ENCODE measurements at places on chromosomes 12 and 14. TPM values are rescaled to one million over a fixed set of nuclear protein-coding genes. Genes with fewer than 3 reads are reported as not detected.

The PRH2 gene
- not detected for total RNA-seq

DNA sequence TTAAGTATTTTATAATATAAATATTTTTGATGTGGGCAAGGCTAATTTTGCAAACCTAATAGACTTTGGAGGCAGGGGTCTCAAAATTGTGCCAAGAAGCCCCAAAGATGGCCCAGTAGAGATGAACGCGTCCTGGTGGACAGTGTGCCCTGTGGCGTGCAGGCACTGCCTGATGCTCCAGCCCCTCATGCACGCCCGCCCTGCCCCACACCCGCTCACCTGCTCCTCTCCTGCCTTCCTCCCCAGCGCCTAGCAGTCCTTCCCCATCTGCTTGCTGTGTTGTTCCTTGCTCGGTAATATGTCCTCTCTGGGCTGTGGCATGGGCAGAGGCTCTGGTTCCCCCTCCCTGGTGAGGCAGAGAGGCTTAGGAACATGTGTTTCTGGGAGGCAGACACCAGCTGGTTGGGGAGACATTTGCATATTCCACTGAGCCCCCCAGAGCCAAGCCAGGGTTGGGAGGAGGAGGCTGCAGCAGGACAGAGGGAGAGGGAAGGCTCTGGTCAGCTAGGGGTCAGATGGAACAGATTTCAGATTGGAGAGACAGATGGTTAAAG, 46.8 kb upstream of the GPATCH2L start:
- no peak overlapping the region for H3K27ac ChIP-seq
- H3K27me3 ChIP-seq: no peaks in the 10 kb centered on the region
- no peaks in the 10 kb centered on the region for H3K36me3 ChIP-seq
- H3K4me3 ChIP-seq: no peak overlapping the region
- no peak for DNase-seq

- H3K4me1 ChIP-seq: no peaks in the 10 kb centered on the region
- H3K27me3 ChIP-seq: no peaks in the 10 kb centered on the region
- H3K36me3 ChIP-seq: no peaks in the 10 kb centered on the region
- no peak overlapping the region for H3K27ac ChIP-seq
- H3K4me3 ChIP-seq: no peak overlapping the region
- no peak for DNase-seq
Observed at GRCh38 chr14:67186789-67187584, 2.3 kb upstream of the GARIN2 start.

The CDCA3 gene
- total RNA-seq: 8.6 TPM

DNA sequence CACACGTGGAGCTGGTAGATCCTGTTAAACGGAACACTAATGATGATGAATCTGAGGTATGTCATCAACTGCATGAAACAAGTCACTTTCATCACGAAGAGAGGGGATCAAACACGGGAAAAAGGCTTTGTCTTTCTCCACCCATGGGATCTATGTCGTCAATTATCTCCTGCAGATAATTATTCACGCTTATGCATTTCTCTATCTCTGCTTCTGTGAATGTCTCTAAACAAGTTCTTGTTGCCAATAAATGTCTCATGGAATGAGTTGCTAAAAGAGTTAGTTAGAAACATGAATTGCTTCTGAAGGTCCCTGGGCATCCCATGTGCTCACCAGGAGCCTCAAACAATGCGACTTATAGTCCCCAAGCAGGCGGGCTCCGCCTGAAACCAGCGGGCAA, 1228.2 kb upstream of the TMEM132C start:
- H3K27ac ChIP-seq: no peak overlapping the region
- no peak overlapping the region for H3K4me3 ChIP-seq
- no peaks in the 10 kb centered on the region for H3K4me1 ChIP-seq
- H3K27me3 ChIP-seq: no peaks in the 10 kb centered on the region

- no peaks in the 10 kb centered on the region for H3K27me3 ChIP-seq
- H3K4me1 ChIP-seq: no peaks in the 10 kb centered on the region
- no peaks in the 10 kb centered on the region for H3K36me3 ChIP-seq
- no peak for DNase-seq
Observed at GRCh38 chr14:30550335-30550734, 8.6 kb upstream of the G2E3 start.

The SOAT2 gene
- 0.74 TPM for total RNA-seq

The TNS2 gene
- total RNA-seq: 235 TPM

The SIRT4 gene
- not detected for total RNA-seq

DNA sequence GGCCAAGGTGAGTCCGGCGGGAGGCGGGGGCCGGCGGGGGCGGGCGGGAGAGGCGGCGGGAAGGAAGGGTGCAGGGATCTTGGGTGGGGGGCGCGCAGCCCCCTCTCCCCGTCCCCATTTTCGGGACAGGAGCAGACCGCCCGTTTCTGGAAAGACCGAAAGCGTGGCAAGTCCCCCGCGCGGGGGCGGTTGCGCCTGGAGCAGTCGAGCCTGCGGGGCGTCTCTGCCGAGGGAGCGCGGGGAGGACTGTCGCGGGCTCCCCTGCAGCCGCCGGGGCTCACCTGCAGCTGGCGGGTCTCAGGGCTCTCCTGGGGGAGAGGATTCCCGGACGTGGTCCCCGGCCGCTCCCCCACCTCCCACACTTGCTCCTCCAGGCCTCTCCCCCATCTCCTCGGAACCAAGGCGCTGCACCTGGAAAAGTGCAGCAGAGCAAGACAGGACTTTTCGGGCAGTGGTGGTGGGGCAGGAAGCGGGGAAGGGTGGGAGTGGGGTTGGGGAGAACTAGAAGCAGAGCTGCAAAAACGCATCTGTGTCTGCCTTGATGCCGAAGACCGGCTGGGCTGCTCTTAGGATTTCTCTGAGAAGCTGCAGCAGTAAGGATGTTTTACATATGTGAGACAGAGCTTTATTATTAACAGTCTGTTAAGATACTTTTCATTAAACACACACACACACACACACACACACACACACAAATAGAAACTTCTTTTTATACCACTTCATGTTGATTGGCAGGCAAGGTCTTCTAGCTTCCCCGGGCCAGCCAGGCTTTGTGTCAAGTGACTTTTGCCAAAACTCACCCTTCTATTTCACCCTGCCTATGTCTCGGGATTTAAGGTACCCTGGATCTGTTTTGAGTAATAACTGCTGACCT, 677 bp downstream of the C12orf75 start:
- H3K36me3 ChIP-seq: no peaks in the 10 kb centered on the region
- H3K27ac ChIP-seq: peak overlapping the region; percentile 86
- peaks cover 39% of the 10 kb centered on the region for H3K4me1 ChIP-seq

DNA sequence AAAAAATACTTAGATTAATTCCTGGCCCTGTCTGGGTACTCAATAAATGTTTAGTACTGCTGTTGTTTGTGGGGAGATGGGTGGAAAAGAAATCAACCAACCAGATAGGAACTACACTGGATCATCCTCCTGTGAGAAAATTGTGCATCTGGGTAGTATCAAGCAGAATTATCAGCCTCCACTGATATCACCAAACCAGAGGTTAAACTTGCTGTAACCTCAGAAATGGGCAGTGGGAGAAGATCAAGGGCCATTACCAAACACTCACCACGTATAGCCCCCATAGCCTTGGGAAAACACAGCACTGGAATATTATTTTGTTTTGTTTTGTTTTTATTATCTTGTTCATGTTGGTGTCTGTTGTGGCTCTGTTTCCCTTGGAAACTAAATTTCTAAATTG, 19.7 kb downstream of the VEZT start:
- DNase-seq: no peak
- H3K4me1 ChIP-seq: peaks cover 21% of the 10 kb centered on the region
- no peaks in the 10 kb centered on the region for H3K27me3 ChIP-seq
- no peaks in the 10 kb centered on the region for H3K36me3 ChIP-seq

- DNase-seq: no peak
- peak overlapping the region; percentile 24 for H3K27ac ChIP-seq
- H3K4me1 ChIP-seq: no peaks in the 10 kb centered on the region
- no peaks in the 10 kb centered on the region for H3K27me3 ChIP-seq
- H3K4me3 ChIP-seq: no peak overlapping the region
Observed at GRCh38 chr12:19369691-19370148, 69.6 kb upstream of the AEBP2 start.

The KRT6C gene
- total RNA-seq: 257 TPM

The KLRG1 gene
- total RNA-seq: 3.7 TPM

GRCh38 chr12:112239881-112240280, 114.5 kb downstream of the TRAFD1 start:
- no peak overlapping the region for H3K27ac ChIP-seq
- H3K36me3 ChIP-seq: peaks cover 95% of the 10 kb centered on the region
- H3K27me3 ChIP-seq: no peaks in the 10 kb centered on the region
- DNase-seq: no peak

The RAB15 gene
- total RNA-seq: 8.3 TPM

GRCh38 chr14:21070083-21070609, at the start of gene ARHGEF40:
Gene ARHGEF40 (plus strand): TSS chr14:21070304. CDS start chr14:21070397, 93 bp downstream.
- H3K4me1 ChIP-seq: peaks cover 59% of the 10 kb centered on the region
- DNase-seq: no peak
- peak within 1 kb of the TSS; percentile 73 for H3K4me3 ChIP-seq
- peak within 1 kb of the TSS; percentile 95 for H3K27ac ChIP-seq
- no peaks in the 10 kb centered on the region for H3K27me3 ChIP-seq

The VRTN gene
- total RNA-seq: not detected

All from vagina (tissue), 2 donors.